ENCODE measurements at places on chromosomes 7 and 10.

GRCh38 chr7:18278316-18278715, 217.2 kb upstream of the HDAC9 start:
- no peak for DNase-seq

DNA sequence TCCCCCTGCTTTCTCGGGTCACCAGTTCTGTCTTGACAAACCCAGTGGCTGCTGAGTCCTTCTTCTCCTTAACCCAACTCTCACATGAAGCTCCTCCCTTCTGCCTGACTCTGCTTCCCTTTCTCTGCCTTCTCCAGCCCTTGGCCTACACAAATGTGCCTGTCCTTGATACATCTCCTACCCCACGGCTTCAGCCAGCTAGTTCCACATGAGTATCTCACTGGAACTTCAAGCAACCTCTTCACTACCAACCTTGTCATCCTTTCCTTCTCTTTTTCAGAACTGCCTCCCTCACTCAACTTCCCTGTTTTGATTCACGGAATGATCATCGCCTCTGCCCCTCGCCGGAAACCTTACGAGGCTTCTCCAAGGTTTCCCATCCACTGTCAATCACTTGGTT, 55.9 kb downstream of the PDIA4 start:
- no peak for DNase-seq

GRCh38 chr7:84393786-84394185, 199.2 kb upstream of the SEMA3A start:
- DNase-seq, result no peak

DNA sequence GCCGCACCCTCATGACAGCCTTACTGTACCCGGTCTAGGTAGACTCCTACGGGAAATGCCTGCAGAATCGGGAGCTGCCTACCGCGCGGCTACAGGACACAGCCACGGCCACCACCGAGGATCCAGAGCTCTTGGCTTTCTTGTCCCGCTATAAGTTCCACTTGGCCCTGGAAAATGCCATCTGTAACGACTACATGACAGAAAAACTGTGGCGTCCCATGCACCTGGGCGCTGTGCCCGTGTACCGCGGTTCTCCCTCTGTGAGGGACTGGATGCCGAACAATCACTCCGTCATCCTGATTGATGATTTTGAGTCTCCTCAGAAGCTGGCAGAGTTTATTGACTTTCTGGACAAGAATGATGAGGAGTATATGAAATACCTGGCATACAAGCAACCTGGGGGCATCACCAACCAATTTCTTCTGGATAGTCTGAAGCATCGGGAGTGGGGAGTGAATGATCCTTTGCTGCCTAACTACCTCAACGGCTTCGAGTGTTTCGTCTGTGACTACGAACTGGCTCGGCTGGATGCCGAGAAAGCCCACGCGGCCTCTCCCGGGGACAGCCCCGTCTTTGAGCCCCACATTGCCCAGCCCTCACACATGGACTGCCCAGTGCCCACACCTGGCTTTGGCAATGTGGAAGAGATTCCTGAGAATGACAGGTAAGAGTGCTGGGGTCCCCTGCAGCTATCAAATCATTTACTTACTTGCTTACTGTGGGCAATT, 8.5 kb upstream of the CHCHD1 start:
- no peak for DNase-seq

GRCh38 chr10:132158823-132159222, 27.9 kb upstream of the DPYSL4 start:
- DNase-seq, result no peak

GRCh38 chr7:105760551-105761447, 115.6 kb downstream of the ATXN7L1 start:
- no peak for DNase-seq

DNA sequence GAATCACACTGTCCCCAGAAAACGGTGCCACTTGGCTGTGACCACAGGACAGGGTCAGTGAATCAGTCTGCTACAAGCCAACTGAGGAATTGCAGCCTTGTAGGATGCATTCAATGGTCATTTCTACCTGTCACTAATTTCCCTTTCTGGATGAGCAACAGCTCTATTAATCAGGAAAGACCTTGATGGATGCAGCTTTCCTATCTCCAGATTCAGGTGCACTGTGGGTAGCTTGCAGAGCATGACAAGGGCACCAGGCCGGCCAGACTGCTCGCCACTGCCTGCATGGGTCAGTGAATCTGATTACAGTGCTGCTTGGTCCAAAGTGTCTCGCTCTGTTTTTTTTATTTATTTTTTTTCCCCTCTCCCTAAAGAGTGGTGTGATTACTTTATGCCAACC, 506.8 kb upstream of the AUTS2 start:
- DNase-seq, result no peak

GRCh38 chr7:90625562-90625961, 29.4 kb downstream of the CDK14 start:
- DNase-seq, result no peak

GRCh38 chr10:129956876-129957673, 7.0 kb downstream of the EBF3 start:
- no peak for DNase-seq

DNA sequence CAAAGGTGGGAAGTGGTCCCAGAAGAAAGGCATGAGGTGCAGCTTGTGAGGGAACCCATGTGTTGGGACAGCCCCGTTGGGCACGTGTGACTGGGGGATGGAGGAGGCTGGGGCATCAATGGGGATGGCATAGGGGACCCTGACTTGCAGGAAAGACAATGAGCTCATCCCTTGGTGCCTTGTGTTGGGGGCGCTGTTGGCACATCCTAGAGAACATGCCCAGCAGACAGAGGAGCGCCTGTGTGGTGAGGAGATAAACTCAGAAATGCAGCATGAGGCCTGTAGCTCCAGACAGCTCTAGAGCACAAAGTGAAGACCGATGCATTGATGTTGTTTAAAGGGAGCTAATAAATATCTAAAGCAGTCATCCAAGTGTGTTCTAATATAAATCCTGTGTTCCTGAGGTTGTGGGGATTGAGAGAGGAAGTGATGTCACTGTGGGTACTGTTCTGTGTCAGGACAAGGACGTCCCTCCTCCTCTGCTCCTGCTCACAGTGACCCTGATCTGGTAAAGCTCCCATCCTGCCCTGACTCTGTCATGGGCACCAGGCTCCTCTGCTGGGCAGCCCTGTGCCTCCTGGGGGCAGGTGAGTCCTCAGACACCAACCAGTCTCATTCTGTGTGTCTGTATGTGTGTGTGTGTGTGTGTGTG, 126.1 kb upstream of the PRSS58 start:
- DNase-seq, result no peak

- peak; percentile 42 for DNase-seq
These were observed 5.3 kb downstream of the SRGN start for GRCh38 chr10:69092959-69093850.

- DNase-seq, result no peak
These were observed 5.8 kb upstream of the PDCD4 start for GRCh38 chr10:110865809-110866482.

DNA sequence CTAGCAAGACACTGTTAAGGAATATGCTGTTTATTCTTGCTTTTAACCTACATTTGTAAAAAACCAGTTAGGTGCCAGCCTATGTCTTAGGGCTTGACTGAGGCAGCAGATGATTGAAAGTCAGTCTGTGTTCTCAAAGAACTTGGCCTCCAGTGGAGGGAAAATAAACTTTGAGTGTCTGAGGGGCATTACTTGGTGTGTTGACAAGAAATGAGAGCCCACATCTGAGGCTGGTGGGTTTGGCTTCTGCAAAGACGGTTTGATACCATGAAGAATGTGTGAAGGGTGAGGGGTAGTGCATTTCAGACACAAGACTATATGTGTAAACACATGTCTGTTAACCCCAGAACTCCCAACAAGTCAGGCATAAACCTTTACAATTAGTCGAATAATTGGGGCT, 28.5 kb downstream of the CCSER2 start:
- DNase-seq, result no peak

- DNase-seq, result no peak
These were observed 1.3 kb downstream of the CLIP2 start for GRCh38 chr7:74290553-74290950.

GRCh38 chr10:71634531-71635164, 84.9 kb downstream of the C10orf105 start:
- no peak for DNase-seq

- no peak for DNase-seq
These were observed 194.4 kb upstream of the RNF32 start for GRCh38 chr7:156445997-156446761.

- no peak for DNase-seq
These were observed 301.3 kb downstream of the RNLS start for GRCh38 chr10:88281592-88282347.

DNA sequence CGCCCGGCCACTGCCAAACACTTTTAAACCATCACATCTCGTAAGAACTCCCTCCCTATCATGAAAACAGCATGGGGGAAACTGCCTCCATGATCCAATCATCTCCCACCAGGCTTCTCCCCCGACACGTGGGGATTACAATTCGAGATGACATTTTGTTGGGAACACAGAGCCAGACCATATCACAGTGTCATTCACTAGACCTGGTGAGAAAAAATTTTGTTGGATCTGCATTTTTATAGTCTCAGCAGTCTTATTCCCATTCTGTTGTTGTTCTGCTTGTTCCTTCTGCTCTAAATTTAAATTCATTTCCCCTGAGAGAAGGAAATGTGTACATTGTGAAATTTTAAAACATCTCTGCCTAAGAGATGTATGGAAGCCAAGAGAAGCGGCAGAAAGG, 4.8 kb upstream of the MKLN1 start:
- DNase-seq, result no peak

- no peak for DNase-seq
These were observed 29.1 kb downstream of the GTF2IRD1 start for GRCh38 chr7:74482629-74483401.

- DNase-seq, result no peak
These were observed 22.8 kb downstream of the FAM107B start for GRCh38 chr10:14751921-14752320.

GRCh38 chr7:41313171-41313570, 389.7 kb downstream of the INHBA start:
- no peak for DNase-seq

GRCh38 chr7:134435161-134435920, 23.6 kb downstream of the AKR1B1 start:
- no peak for DNase-seq
